ENCODE measurements at places on chromosomes 12 and 14. TPM values are rescaled to one million over a fixed set of nuclear protein-coding genes. Genes with fewer than 3 reads are reported as not detected.

CMKLR1 gene
- 0.12 TPM for polyA plus RNA-seq

TAS2R14 gene
- polyA plus RNA-seq, result 2.1 TPM

RPS6KL1 gene
- polyA plus RNA-seq, result 0.37 TPM

ZNF84 gene
- polyA plus RNA-seq, result 29.9 TPM

ADAM21 gene
- 0.26 TPM for polyA plus RNA-seq

PTGER2 gene
- polyA plus RNA-seq, result 56.9 TPM

OLR1 gene
- polyA plus RNA-seq, result 13.0 TPM

GPR135 gene
- 2.4 TPM for polyA plus RNA-seq

RTL1 gene
- polyA plus RNA-seq, result not detected

NUBPL gene
- 7.3 TPM for polyA plus RNA-seq
